NCI-H1694 treated with DMSO at 0.1 percent for 48 hours (cell line): ENCODE measurements at places on chromosomes 7 and 10.
A peak's percentile ranks its signal among the peaks of the same experiment; 100 is the strongest.

DNA sequence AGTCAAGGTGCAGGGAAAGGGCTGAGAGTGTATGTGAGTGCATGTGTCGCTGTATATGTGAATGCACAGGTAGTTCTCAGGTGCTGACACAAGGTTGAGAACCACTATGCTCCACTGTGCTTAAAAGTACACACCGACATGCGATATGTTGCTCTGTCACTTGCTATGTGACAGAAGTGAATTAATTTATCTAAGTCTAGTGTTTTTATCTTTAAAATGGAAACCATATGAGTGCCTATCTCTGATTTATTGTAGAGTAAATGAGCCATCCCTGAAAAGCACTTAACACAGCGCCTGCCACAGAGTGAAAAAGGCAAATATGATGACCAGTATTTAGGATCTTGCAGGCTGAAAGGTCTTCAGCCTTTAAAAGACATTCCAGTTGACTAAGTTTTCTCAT, 4.9 kb downstream of the SLC35B4 start:
- DNase-seq, result no peak

- DNase-seq, result no peak
These were observed 47.3 kb upstream of the VIPR2 start for GRCh38 chr7:159192013-159192412.

GRCh38 chr10:35564341-35564968, 40.7 kb upstream of the GJD4 start:
- no peak for DNase-seq

- peak; percentile 16 for DNase-seq
These were observed 191.8 kb downstream of the TNS3 start for GRCh38 chr7:47389923-47390630.

- no peak for DNase-seq
These were observed 98.0 kb downstream of the KCND2 start for GRCh38 chr7:120370954-120371353.

DNA sequence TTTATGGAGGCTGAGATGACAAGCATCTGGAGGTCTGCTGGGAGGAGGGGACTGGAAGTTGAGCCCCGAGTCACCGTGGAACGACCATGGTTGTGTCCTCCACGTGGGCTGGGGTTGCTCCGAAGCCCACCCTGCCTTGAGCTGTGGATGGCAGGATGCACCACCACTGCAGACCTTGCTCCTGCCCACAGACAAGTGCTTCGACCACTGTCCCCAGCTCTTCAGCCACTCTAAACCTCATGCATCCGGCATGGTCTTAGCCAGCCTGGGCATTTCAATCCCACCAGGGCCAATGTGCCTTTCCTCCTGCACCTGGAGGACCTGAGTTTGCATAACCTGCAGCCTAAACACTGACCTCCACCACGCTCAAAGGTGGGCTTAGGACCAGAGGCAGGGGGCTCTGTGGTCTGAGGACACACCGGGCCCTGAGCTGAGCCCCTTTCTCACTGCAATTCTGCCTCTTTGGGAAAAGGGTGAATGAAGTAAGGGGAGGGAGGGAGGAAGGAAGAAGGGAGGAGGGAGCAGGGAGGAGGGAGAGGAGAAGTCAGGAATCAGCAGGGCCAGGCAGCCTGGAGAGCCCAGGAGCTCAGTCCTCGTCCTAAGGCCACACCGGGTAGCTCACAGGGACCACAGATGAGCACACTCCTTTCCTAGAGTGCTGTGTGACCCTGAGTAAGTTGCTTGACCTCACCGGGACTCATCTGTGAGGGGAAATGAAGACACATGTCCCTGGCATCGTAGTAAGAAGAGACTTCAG, 44.8 kb upstream of the DNAAF5 start:
- DNase-seq, result no peak

GRCh38 chr7:115289971-115290370, 368.1 kb downstream of the MDFIC start:
- DNase-seq, result no peak

DNA sequence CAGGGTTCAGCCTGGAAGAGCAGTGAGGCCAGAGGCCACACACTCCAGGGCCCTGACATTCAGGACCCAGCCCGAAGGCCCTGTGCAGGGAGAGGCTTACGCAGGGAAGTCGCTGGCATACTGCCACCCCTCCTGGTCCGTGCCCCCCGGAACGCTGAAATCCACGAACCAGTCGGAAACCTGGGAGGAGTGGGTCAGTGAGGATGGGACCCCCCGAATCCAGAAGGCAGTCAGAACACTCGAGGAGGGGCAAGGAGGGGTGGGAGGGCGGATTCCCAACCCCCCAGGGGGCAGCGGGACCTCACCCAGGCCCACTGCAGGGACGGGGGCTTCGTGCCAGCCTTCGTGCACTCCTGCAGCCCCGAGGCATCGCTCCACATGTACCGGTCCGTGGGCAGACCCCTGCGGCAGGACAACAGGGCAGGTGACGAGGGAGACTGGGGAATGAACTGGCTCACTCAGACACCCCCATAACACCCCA, 13.5 kb downstream of the BHLHA15 start:
- no peak for DNase-seq

GRCh38 chr10:50211670-50212069, 39.6 kb downstream of the ASAH2 start:
- no peak for DNase-seq

GRCh38 chr10:76717141-76717540, 920.5 kb downstream of the KCNMA1 start:
- no peak for DNase-seq

GRCh38 chr7:50285269-50285668, 19.2 kb upstream of the IKZF1 start:
- DNase-seq, result no peak

DNA sequence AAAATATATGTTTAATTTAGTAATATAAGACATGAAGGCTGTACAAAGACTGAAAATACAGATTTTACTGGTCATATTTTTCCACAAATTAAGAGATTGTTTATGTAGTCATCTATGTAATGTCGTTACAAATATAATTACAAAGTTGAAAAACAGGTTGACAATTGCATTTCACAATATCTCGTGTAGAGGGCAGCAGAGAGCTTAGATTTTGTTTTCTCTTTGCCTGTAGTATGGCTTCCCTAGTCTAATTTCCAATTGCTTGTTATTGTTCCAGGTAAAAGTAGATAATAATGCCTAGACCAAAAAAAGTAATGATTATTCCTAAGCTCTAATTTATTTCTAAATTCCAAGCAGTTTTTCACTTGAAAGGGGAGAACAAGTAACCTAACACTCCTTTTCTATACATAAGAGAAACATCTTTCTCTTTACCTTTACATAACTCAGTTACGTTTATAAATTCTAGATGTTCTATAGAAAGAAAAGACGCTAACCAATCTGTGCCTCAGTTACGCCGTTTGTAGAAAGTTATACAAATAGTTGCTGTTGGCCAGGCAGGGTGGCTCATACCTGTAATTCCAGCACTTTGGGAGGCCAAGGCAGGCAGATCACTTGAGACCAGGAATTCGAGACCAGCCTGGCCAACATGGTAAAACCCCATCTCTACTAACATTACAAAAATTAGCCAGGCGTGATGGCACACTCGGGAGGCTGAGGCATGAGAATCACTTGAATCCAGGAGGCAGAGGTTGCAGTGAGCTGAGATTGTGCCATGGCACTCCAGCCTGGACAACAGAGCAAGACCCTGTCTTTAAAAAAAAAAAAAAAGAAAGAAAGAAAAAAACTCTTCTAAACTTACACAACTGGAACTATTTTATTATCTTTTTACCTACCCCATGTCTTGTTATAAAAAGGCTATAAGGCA, 30.0 kb downstream of the NET1 start:
- peak; percentile 35 for DNase-seq

DNA sequence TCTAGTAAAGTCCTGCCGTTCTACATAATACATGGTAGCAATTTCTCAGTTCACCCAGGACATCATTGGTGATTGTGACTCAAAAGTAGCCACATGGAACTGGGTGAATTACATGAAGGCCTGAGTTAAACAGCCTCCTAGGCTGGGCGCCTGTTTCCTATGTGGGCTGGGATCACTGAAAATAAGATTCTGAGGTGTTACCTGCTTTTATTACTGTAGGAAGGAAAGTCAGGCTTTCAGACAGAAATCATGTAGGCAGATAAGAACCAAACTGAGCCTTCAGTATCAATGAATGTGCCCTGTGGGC, 160.4 kb downstream of the CAMK1D start:
- no peak for DNase-seq

GRCh38 chr10:2173327-2173726, 436.0 kb upstream of the ADARB2 start:
- DNase-seq, result no peak

DNA sequence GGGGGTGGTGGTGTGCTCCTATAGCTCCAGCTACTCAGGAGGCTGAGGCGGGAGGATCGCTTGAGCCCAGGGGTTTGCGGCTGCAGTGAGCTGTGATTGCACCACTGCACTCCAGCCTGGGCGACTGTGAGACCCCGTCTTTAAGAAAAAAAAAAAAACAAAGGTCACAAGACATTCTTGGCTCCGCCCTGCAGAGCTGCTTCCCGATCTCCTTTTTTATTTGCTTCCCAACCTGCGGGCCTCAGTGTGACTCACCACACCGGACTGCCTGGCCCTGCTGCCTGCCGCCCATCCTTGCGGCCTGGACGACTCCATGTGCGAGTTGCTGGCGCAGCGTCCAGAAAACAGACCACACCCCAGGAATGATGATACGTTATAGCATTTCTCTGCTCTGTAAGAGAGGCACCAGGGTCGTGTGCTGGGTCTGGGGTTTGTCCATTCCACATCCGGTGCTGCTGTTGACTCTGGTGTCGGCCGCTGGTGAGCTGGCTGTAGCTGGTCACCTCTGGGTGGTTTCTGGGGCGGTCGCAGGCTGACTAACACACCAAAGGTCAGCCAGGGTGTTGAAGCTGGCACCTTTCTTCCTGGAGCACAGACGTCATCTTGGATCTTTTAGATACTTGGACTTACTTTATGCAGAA, 123.6 kb downstream of the TCF7L2 start:
- no peak for DNase-seq

DNA sequence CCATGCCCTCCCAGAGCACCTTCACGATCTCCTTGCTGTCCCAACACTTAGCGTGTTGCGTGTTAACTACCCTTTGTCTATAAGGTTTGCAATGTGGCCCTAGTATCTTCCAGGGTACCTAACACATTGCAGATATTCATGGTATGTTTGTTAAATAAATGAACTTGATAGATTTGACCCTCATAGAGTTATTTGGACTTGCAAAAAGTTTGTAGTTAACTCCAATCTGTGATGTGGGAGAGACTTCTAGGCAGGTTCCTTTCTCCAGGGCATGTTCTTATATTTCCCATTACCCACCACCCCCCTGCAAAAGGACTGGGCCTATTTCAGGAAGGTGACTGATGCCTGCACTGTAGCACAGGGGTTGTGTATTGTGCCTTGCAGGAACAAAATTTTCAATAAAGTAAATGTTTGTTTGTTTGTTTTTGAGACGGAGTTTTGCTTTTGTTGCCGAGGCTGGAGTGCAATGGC, 612 bp downstream of the HILPDA start:
- no peak for DNase-seq

DNA sequence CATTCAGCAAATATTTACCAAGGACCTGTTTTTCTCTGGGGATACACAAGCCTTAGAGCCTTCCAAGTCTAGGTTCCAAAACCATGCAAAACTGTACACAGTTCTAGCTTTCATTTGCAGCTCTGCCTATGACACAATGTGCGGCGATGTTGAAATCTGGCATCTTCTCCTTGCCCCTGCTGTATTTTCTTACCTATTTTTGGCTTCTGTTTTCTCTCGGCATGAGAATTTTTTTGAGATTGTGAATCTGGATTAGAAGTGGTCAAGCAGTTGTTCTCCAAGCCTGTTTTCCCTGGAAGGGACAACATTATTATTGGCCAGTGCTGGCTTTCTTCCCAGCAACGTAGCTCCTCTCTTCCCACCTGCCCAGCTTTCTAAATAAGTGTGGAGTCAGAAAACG, 176.3 kb downstream of the CREB5 start:
- no peak for DNase-seq

- DNase-seq, result no peak
These were observed 31.2 kb downstream of the TOMM7 start for GRCh38 chr7:22791204-22792158.

DNA sequence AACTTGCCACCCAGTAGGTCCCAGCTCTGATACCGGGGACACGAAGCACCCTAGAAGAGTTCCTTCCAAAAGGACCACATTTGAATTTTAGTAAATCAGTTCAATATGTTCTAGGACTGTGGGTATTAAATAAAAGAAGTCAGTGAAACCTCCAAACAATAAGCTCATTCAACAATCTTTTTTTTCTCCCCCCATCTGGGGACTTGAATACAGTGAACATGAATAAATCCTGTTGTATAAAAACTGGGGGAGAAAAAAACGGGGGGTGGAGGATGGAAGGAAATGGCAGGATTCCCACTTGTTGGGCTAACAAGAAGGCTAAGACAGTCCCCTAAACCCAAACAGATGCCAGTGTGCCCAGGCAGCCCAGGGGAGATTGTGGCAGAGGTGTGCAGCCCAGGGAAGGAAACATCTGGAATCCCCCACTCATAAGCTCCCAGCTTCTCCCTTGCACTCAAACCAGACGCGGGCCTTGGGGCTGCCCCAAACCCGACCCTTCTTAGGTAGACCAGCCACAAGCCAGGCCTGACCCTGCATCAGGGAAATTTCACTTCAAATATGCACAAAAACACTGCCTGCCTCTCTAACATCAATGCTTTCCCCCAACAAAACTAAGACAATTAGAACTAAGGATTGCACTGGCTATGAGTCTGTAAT, 8.8 kb downstream of the AFAP1L2 start:
- DNase-seq, result no peak

- DNase-seq, result no peak
These were observed 164.6 kb upstream of the GRM3 start for GRCh38 chr7:86479144-86479543.

- no peak for DNase-seq
These were observed 23.5 kb downstream of the IMPDH1 start for GRCh38 chr7:128385988-128386925.

DNA sequence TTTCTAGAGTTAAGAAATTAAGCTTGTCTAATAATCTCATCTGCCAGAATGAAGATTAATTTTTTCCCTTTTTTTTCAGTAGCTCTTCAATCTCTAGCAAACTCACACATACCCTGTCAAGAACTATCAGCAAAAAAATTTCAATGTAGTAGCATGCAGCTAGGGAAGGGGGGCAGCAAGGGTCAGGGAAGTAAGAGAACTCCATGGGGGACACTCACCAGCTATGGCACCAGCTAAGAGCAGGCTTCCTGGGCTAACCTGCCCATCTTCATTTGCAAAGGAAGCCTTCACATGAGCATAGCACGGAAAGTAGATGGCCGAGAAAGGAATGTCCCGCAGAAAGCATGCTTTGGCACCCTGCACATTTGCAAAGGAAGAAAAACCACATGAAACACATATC, 190.4 kb downstream of the SLC25A13 start:
- DNase-seq, result no peak

- no peak for DNase-seq
These were observed 3.7 kb upstream of the TCTN3 start for GRCh38 chr10:95697429-95697828.
